ENCODE measurements at places on chromosomes 1 and 21.
A peak's percentile ranks its signal among the peaks of the same experiment; 100 is the strongest.

DNA sequence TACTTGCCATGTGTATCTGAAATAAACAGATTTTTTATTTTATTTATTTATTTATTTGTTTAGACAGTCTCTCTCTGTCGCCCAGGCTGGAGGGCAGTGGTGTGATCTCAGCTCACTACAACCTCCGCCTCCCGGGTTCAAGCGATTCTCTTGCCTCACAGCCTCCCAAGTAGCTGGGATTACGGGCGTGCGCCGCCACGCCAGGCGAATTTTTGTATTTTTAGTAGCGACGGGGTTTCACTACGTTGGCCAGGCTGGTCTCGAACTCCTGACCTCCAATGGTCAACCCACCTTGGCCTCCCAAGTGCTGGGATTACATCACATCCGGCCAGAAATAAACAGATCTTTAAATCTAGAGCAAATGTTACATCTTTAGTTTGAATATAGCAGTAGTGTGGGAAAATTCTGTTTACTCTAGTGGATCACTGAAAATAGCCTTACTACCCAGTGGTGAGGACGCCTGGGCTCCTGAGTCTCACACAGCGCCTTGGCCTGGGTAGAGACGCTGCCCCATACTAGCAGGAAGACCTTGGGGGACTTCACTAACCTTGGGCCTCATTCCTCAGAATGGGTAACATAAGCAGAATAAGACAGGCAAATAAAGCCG, 709 bp downstream of the GART start:
- peak; percentile 2 for DNase-seq

DNA sequence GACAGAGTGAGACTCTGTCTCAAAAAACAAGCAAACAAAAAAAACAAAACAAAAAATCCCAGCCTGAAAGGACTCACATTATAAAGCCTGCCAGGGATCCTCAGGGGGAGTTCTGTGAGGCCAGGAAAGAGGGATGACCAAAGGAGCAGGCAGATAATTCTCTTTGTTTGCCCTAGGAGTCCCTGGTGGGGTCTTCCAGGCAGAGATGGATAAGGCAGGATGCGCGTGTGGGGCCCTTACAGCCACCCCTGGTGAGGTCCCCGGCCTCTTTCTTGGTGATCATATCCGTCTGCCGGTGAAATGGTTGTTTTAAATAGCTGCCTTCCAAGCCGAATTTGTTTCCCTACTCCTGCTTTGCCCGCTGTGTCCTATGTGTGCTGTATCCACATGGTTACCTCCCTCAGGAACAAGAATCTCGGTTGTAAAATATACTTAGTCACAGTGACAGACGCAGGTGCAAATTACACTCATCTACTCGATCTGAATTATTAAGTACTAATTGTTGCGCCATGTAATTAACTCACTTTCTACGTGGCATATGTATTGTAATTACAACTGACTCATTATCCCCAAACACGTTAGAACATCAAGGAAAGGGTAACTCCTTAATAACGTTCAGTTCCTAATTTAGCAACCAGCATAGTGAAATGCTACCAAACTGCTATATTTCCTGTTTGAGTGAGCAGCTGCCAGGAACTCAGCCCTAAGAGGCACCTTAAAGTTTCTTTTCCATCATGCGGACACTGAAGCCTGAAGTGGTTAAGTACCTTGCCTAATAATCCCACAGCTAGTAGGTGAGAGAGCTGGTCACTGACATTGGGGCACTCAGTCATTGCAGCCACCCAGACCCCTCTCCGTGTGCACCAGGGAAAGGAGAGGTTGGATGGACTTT, 106.4 kb downstream of the ZSCAN20 start:
- DNase-seq: no peak

DNA sequence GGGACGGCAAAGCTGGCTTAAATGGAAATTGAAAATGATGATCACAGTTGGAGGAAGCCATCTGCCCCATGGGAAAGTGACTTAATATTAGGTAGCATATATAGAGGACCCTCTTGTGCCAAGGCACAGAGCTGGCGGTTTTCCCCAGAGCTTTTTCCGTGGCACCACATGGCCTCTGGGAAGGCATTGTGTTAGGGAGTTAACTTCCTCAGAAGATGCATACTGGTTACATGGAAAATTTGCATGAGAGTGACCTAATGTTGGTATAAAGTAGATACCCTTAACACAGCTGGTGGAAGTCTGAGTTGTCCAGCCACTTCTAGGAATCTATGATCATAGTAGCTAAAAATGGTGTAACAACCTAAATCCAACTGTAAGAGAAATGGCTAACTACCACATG, 27.3 kb downstream of the CAP1 start:
- DNase-seq: no peak

GRCh38 chr1:35571263-35571662, 1.9 kb upstream of the TFAP2E start:
- DNase-seq: no peak

DNA sequence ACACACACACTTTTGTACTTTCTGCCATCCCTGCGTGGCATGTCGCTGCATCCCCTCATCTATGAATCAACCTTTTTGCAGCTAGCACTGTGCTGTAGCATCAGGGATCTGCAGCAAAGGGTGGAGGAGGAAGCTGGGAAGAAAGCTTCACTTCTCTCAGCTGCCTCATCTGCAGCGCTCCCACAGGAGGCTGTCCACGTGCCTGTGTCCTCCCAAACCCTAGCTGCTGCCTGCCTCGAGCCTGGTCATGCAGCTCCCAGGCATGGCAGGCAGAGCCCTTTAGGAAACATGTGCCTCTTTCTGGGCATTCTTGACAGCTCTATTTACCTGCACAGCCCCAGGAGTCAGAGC, 262.1 kb upstream of the SGIP1 start:
- DNase-seq: peak; percentile 66

GRCh38 chr21:41219498-41220207, 51.7 kb downstream of the BACE2 start:
- no peak for DNase-seq

- no peak for DNase-seq
These were observed 390 bp upstream of the S100A9 start for GRCh38 chr1:153357076-153357852.

DNA sequence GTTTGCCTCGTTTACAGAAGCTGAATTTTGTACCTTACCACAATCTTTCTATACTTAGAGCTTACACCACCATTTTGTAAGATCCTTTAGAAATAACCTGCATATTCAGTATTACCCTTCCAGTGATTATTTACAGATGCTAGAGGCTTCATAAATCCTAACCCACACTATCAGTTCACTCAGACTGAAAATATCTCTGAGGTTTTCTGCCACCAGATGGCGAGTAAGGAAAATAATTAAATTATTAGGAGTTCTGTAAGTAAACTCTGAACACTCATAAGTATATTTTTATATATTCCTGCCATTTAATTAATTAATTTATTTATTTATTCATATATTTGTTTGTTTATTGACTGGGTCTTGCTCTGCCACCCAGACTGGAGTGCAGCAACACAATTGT, 1635.2 kb downstream of the PLA2G4A start:
- peak; percentile 30 for DNase-seq

DNA sequence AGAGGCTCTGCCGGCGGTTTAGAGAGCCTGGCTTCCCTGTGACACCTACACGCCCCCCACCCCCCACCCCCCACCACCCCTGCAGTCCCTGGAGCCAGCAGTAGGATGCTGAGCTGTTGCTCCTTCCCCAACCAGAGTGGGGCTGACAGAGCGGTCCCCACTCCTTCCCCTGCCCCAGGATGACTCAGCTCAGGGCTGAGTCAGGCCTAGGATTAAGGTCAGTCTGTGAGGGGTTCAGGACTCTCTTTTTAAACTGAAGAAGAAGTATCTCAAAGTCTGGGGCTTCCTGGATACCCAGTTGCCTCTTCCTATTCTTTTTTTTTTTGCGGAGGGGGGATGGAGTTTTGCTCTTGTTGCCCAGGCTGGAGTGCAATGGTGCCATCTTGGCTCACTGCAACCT, 19.1 kb downstream of the DMBX1 start:
- peak; percentile 64 for DNase-seq

DNA sequence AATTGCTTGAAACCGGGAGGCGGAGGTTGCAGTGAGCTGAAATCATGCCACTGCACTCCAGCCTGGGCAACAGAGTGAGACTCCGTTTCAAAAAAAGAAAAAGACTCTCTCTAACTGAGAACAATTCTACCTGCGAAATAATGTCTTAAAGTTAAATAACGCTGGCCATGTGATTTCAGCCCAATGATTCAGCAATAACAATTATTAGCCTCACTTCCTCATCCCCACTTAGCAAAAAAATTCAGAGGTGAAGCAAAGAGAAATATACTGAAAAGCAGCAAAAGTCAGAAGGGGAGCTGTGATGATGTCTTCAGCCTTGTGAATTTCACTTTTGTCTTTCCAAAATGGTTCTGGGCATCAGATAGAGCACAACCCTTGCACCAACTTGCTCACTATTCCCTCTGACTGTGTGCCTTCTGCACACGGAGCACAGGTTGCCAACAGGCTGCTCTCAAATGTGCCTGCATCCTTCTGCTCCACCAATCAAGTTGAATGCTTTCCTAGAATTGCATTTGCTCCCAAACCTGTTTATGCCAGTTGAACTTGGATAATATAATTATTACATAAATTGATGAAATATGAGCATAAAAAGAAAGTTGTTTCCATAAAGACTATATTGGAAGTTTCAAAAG, 79.8 kb upstream of the IPO9 start:
- DNase-seq: no peak

DNA sequence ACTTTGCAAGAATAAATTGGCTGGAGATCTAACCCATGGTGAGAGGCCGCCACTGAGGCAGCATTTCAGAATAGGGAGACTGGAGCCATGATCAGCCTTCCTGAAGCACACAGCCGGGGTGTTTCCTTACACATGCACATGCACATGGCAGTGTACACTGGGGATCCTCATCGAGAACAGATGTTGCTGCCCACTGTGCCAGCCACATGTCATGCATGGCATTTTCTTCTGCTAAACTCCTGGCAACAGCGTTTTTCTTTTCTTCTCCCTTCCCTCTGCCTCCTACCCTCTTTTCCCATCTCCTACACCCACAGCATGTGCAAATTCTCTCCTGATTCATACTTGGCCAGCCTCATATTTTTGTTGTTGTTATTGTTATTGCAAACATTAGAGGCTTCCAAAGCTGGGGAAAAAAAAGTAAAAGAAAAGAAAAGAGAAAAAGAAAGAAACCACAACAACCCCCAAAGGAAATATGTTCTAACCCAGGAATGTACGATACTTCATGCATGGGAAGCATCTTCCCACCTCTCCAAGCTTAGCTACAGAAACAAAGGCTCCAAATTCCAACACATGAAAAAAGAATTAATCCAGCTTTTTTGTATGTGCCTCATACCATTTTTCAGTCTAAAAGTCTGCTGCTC, 344.0 kb downstream of the ASTN1 start:
- DNase-seq: peak; percentile 77

DNA sequence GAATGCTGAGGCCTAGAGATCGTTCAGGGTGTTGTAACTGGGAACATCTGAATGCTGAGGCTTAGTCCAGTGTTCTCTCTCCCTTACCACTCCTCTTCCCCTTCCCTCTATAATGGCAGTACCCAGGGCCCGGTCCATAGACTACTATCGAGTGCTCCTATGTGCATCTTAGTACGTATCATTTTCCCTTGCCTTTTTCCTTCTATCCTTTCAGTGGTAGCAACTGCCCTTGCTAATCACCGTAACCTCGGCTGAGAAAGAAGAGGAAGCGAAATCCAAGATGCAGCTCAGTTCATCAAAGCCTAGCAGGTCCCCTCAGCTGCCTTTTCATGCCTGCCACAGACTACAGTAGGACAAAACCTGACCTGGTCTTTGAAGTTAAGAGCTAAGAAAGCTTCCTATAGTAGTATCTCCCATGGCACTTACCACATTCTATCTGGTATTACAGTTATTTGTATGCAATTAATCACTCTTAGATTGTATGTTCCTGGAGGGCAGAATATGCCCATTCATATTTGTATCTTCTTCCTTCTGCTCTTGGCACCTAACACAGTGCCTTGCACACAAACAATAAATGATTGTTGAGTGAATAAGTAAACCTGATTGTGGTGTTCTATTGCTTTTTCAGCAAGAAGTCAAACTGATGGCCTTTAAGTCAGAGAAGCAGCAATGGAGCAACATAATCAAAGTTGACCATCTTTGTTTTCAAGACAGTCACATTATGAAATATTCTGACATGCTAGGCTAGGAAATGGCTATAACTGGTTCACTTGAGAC, 22.4 kb downstream of the CNIH4 start:
- DNase-seq: no peak
